ENCODE measurements at places on chromosomes 11 and 22.

GRCh38 chr11:1050581-1051355 is 14.2 kb upstream of the MUC6 start:
- peak; percentile 71 for DNase-seq

DNA sequence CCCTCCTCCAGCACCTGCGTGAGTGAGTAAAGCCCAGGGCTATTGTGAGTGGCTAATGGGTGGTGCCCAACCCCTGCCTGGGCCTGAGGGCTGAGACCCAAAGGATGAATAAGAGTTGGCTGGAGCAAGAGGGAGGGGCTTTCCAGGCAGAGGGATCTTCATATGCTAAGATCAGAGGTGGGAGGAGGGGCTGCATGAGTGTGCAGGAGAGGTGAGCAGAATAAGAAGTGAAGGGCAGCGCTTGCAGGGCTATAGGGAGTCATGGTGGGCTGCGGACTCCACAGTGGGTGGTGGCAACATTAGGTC is 3.9 kb downstream of the EMID1 start:
- no peak for DNase-seq

- DNase-seq = no peak
Observed at GRCh38 chr11:76747153-76747914, 35.8 kb upstream of the TSKU start.

- DNase-seq = no peak
Observed at GRCh38 chr22:20591660-20592310, 84.4 kb downstream of the MED15 start.

GRCh38 chr11:87144252-87144651 is 106.5 kb downstream of the TMEM135 start:
- DNase-seq = no peak

DNA sequence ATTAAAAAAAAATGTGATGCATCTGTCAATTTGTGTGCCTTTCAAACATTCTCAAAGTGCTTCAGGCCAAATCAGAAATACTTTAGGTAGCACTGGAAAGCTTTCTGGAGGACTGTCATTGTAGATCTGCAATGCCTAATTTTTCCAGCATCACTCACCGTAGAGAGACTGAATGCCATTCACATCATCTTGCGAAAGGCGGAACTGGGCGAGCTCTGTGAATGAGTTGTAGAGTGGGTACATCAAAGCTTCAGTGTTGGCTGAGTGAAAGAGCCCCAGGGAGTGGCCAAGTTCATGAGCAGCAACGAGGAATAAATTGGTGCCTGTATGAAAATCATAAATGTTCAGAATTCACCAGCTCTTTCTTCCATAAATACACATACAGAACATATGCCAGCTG is 4.0 kb downstream of the MMP10 start:
- DNase-seq = no peak

- no peak for DNase-seq
Observed at GRCh38 chr11:128208329-128209137, 378.8 kb downstream of the ETS1 start.

DNA sequence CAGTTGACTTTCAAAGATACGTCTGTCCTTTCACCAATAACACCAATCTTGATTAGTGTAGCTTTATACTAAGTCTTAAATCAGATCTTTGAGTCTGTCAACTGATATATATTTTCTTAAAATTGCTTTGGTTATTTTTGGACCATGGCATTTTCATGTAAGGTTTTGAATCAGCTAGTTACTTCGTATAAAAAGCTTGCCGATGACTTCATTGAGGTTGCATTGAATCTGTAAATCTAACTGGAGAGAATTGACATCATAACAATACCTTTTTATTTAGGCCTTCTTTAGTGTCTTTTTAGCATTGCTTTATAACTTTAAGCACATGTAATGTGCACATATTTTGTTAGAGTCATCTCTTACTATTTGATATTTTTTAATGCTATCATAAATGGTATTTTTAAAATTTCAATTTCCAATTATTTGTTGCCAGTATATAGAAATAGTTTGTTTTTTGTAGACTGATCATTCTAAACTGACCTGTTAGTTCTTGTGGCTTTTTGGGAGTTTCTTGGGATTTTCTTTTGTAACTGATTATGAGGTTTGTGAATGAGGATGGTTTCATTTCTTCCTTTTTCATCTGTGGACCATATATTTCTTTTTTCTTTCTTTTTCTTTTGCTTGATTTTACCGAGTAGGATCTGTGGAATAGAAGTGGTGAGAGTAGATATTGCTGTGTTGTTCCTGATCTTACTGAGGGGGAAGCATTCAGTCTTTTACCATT is 61.4 kb downstream of the DDX10 start:
- no peak for DNase-seq

DNA sequence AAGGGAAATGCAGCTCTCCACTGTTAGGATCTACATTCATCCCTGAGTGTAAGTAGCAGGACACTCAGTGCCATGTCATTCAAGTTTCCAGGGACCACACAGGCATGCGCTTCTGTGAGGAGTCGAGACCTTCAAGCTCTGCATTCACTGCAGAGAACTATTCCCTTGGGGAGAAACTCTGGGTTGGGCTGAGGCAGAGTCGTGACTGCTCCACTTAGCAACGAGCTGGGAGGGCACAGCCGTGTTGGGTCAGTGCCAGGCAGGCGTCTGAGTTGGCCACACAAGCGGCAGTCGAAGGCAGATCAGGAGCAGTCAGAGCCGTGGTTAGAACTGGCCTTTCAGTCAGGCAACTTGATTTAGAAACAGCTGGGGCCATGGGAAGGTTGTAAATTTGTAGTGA is 14.7 kb downstream of the MPEG1 start:
- peak; percentile 36 for DNase-seq

All from stimulated activated naive B cell treated with anti-CD40 and anti-IgM and Interleukin-4, amounts not matched to agents 10 μg/mL and 1 μg/mL and 100 μg/mL, for 72 hours (primary cell).